Suppressor macrophage treated with lipopolysaccharide for 4 hours (primary cell): ENCODE measurements at places on chromosomes 4 and X.
A peak's percentile ranks its signal among the peaks of the same experiment; 100 is the strongest.

DNA sequence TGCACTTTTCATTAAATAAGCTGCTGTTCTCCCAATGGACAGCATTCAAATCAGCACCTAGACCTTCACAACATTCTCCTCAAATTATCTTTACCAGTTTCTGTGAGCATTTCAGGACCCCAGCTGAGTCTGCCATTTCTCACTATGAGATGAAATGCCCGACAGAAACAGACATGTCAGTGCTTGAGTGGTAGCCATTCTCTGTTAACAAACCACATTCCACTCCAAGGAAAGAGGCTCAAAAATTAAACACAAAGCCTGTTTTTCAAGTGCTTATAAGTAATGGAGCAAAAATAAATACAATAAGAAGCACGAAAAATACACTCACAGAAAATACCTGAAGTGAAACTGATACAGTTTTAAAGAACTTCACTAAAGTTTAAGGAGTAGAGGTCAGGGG is 320.2 kb upstream of the PRPS2 start:
- no peak for DNase-seq

- no peak for DNase-seq
Measured at GRCh38 chr4:130143656-130144055, 1047.7 kb downstream of the C4orf33 start.

- DNase-seq, result no peak
Measured at GRCh38 chrX:107448998-107449835, at the start of gene FRMPD3. FRMPD3 (plus strand) TSS chrX:107449652; CDS start chrX:107526589, 76,937 bp downstream.

DNA sequence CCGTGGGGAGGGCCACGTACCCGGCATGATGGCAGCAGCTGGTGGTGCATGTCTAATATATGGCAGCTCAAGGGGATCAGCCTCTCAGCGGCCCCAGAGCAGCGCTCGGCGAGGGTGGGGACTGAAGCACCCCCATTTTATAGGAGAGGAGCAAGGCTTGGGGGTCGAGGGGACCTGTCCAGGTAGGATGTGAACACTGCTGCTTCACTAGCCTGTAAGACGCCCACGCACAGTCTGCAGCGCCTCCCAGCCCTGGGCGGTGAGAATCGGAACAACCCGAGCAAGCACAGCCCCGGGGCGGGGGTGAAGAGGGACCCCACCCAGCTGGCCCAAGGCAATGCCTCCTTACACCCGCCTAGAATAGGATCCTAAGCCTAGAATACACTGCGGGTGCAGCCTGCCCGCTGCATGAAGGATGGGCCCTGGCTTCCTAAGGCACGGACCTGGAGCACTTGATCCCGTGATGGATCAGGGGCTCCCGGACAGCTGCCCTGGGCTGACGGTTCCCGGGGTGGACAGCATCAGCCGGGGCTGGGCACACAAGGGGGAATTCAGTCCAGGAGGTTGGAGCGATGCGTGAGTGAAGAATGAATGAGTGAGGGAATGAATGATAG is 17.6 kb downstream of the ADRA2C start:
- DNase-seq, result peak; percentile 9

DNA sequence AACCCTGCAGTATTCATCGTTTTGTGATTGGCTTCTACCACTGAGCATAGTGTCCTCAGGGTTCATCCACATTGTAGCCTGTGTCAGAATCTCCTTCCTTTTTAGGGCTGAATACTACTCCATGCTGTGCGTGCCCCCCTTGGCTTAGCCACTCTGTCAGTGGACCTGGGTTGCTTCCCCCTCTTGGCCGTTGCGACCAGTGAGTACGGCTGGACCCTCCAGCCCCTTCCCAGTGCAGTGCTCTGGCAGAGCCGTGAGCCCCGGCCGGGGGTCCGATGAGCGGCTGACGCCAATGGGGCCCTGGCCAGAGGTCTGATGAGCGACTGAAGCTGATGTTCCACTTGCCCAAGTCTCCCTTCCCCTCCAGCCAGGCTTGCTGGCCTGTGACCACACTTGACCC is 6.9 kb downstream of the BLOC1S4 start:
- DNase-seq, result no peak

GRCh38 chrX:33082371-33082770 is 129.0 kb downstream of the DMD start:
- no peak for DNase-seq

GRCh38 chrX:154446430-154446829 is 2.5 kb downstream of the FAM50A start:
- DNase-seq, result no peak

DNA sequence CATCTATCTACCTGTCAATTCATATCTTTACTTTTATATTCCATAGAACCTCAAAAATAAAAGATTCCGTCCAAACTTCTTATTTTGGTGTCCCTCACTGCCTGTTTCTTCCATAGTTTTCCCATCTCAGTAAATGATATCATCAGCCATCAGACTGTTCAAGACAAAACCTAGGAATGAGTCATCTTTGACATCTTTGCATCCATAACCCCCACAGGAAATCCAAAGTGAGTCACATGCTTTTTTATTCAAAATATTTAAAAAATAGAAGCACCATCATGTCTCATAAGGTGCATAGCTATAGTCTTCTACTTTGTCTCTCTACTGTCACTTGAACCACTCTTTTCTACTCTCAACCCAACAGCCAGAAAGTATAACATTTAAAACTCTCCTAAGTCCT is 29.9 kb upstream of the CXXC4 start:
- DNase-seq, result no peak

DNA sequence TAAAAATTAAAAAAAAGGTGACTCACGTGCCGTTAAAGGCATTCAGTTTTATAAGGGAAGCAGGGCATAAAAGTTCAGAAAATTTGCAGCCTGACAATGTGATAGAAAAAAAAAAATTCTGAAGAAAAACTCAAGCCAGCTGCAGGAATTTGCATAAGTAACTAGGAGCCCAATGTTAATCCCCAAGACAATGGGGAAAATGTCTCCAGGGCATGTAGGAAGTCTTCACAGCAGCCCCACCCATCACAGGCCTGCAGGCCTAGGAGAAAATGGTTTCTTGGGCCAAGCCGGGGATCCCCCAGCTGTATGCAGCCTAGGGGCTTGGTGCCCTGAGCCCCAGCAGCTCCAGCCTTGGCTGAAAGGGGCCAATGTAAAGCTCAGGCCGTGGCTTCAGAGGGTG is 31.2 kb downstream of the CHM start:
- no peak for DNase-seq

GRCh38 chrX:1807301-1807731 is 192.5 kb downstream of the ASMT start:
- DNase-seq, result no peak

GRCh38 chr4:833156-833555 is 7.2 kb upstream of the CPLX1 start:
- no peak for DNase-seq

- DNase-seq, result no peak
Measured at GRCh38 chr4:76216975-76217814, 3.6 kb upstream of the SCARB2 start.

- no peak for DNase-seq
Measured at GRCh38 chr4:80578001-80578400, 242.5 kb downstream of the CFAP299 start.

- DNase-seq, result no peak
Measured at GRCh38 chrX:129599996-129600395, 54.8 kb downstream of the APLN start.

DNA sequence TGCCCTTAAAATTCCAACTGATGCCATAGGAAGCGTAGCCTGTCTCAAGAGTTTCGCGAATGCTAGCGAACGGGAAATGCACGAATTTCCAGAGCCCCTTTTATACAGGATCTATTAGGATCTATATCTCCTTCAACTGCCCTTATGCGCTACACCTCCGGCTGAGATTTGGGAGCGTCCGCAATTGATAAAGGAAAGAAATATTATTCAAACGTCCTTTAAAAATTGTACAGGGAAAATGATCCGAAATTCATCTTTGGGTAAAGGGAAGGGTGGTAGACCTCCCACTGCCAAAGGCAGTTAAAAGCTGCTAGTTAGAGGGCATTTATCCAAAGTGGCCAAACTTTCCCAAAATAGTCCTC is 609 bp downstream of the NR3C2 start:
- no peak for DNase-seq

DNA sequence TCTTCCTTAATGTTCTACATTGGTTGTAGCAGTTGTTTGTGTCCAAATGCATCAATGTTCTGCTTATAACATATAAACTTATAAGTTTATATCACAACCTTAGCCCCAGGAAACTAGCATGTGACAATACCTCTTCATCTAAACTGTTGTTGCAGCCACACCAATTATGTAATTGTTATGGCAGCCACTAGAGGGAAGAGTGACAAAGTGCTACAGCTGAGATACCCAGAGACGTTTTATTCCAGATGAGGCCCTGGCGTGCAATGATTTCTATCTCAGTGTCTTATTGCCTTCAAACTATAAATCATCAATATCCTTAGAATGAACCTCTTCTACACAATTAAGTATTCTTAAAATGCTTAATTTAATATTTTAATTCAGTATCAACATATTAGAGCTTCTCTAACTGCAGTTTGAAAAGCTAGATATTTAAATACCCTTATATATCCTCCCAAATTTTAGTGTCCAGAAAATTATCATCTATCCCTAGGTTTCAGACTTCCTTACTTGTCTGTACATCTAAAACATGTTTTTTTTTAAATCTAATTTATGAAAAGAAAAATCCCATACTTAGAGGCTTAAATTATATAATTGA is 171.6 kb downstream of the PCDH10 start:
- peak; percentile 19 for DNase-seq

DNA sequence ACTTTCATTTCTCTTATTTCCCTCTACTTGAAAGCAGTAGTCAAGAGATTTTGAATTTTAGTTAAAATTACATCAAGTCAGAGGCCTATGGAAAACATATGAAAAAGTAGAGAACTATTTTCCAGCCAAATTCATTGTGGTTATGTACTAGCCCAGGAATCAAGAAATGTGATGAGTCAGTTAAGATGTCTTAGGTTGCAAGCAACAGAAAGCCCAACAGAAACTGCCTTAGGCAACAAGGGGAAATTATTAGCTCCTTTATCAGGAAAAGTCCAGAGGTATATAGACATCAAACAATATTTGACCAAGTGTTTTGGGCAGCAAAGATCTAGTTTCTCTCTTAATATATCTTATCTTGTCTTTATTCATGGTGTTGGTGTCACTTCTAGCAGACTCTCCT is 37.8 kb upstream of the FRMD7 start:
- no peak for DNase-seq

GRCh38 chrX:95640226-95640625 is 1044.4 kb upstream of the DIAPH2 start:
- no peak for DNase-seq

- no peak for DNase-seq
Measured at GRCh38 chrX:55041514-55041913, 10.7 kb upstream of the ALAS2 start.

DNA sequence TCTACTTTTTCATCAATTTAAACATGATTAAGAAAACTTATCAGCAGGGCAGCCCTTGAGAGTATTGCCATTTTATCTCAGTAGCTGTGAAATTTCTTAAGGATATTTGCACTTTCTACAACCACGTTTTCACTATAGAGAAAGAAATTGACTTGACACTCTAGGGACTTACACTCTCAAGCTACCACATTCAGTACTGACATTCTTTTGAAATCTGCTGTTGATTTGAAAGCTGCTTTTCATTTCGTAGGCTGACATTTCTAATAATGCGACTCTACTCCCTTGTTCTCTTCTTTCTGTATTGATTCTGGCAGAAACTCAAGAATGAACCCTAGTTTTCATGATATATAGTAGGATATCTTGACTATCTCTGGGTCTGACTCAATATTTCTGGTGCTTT is 13.7 kb upstream of the GRXCR1 start:
- no peak for DNase-seq

DNA sequence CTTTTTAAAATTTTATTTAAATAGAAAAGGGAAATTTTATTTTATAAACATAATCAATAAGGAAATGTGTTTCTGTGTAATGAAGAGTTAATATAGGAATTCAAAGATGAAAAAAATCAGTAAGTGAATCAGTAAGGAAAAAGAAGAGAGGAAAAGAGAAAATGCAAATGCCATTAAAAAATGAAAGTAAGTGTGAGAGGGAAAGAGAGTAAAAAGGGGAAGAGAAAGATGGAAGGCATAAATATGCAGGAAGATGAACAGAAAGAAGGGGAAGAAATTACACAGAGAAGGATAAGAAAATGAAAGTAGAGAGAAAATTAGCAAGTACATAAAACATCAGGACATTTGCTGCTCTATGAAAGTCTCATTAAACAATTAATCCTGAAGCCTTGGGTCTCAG is 349.9 kb downstream of the FSTL5 start:
- DNase-seq, result no peak

DNA sequence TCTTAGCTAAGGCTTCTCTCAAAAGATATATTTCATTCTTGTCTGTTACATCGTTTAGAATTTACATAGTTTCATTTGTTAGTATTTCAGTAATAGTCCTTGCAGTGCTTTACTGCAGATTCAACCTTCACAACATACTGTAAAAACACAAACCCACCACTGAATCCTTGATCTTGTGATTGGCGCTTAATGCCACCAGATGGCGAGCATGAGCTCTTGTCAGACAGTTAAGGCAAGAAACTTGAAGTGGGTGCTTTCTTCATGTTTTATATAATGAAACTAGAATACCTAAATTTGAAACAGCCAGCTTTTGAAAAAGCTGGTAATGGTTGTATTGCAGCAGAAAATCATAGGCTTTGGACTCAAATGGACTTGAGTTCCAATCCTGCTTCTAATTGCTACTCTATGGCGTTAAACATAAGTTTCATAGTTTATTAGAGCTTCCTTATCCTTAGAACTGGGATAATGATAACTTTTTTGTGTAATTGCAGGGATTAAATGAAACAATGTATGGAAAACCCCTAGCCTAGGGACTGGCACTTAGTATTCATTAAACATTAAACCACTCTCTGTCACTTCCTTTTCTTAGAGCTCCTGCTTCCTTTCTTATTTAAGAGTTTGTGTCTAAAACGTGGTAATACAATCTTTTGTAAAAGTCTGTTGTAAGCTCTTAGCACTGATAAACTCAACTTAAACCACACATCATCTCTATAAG is 95.1 kb downstream of the USP9X start:
- DNase-seq, result peak; percentile 43

DNA sequence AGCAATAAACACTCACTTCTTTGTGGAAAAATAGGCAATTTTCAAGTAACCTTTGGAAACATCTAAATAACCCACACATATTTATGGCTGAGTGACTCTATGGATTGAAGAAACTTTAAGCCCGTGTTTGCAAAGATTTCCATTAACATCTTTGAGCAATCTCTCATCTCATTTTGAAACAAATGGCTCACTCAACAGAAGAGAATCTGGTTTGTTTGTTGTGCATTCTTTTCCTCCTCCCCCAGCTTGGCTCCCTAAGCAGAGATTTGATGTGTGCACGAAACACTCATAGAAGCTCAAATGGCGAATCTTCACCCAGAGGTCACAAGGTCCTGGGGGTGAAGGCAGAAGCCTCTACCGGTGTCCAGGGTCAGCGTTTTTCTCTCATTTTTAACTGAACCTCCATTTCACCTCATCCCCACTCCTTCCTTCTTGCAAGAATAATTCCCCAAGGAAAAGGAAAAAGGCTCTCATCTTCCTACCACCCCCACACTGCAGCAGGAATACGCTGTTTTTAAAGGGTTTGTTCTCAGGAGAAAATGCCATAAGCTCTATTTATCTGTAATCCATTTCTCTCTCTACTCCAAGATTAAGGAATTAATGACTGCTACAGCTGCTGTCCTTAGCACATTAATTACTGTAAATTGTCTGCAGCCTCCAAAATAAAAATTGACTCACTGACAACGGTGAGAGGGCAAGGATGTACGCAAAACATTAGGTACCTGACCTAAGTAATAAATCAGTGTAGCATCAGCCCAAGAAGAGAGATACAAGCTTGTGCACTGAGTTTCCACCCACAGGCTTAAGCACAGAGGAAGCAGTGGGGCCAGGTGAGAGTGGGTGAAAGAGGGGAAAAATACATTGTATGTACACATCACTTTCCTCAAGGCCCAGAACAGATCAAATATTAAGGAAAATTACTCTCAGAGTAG is 307.6 kb upstream of the NOCT start:
- no peak for DNase-seq

- no peak for DNase-seq
Measured at GRCh38 chr4:10074767-10075105, 41.9 kb downstream of the WDR1 start.
